ENCODE measurements at places on chromosomes 11 and 22.

- DNase-seq, result no peak
Measured at GRCh38 chr11:68206211-68206610, 6.9 kb downstream of the KMT5B start.

DNA sequence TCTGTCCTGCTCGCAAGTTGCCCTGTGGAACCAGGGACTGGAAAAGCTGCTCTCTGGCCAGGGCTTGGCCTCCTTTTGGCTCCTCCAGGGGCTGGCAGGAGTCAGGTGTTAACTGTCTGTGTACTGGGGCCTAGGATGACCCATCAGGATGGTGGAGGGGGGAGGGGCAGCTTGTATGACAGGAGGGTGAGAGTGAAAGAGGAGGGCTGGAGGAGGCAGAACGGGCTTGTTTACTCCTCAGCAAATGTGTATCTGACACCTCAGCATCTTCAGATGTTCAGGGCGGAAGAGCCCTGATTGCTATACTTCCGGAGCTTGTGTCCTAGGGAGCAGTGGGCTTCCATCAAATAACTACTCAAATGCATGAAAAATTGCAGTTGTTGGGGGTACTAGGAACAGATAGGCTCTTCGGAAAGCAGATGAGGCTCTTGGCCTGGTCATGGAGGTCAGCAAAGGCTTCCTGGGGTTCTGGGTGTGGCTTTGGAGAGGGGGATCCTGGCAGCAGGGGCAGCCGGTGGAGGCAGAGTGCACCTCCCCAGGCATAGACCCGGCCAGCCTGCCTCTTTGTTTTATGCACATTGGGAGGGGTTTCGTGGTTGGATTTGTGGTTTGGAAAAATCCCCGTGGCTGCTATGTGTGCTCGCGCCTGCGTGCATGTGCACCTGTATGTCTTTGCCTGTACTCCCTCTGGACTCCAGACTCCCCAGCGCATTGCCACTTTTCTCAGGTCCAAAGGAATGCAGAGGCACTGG is 31.2 kb downstream of the CD82 start:
- no peak for DNase-seq

DNA sequence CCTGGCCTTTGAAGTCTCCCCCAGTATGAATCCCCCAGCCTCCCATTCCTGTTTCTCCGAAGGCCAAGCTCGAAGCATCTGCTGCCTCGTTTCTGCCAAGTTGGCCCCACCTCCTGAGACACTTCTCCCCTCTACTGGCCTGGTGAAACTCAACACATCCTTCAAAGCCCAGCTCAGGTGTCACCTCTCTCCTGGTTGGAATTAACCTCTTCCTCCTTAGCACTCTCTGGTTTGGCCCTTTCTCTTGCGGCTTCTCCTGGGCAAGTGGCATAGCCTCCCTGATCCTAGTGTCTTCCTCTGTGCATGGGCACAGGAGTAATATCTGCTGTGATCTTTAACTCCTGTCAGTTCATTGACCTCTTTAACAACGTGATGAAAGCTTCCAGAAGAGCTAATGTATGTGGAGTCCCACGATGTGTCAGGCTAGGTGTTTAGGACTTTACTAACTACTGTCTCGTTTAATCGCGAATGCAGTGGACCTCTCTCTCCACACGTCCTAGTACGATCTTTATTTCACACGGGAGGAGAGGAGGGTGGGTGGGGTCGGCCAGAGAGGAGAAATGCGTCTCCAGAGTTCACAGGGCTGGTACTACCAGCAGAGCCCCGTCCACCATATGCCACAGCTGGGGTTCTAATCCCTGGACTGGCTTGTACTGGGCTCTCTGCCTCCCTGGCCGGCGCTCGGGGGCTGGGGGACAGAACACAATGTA is 826 bp upstream of the PTPRJ start:
- no peak for DNase-seq

DNA sequence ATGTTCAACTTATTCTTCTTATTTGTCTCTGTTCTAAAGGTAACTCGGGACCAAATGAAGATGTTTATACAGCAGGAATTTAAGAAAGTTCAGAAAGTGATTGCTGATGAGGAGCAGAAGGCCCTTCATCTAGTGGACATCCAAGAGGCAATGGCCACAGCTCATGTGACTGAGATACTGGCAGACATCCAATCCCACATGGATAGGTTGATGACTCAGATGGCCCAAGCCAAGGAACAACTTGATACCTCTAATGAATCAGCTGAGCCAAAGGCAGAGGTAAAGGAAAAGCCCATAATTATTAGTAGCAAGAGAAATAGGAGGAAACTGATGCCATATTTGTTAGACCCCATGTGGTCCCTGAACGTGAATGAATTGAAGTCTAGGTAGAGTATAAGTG is 63.3 kb downstream of the TRIM44 start:
- no peak for DNase-seq

DNA sequence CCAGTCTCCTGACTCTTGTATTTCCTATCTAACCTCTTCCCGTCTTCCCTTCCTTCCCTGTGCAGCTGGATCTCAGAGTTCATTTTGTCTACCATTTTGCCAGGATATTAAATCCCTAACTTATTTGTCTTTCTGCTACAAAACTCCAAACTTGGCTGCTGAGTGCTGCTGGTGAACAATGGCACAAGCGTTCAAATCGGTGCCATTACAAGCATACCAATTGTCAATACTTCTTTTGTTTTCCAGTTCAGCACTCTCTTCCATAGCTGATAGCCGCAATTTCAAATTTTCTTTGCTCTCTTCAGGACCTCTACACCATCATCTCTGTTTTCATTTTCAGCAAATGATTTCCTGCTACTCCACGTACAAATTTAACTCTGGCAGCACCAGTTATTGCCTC is 13.4 kb downstream of the IL18 start:
- DNase-seq, result no peak

DNA sequence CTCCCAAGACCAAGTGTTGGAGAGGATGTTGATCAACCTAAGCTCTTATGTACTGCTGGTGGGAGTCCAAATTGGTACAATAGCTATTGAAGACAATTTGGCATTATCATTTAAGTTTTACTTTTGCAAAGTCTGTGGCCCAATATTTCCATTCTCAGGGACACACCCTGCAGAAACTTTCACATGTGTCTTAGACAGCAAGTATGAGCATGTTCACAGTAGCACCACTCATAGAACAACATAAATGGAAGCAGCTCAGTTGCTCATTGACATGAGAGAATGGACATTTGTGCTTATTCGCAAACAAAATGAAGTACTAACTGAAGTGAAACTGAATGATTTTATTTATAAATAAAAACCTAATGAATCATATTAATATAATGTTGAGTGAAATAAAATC is 135.5 kb downstream of the NOX4 start:
- DNase-seq, result no peak

DNA sequence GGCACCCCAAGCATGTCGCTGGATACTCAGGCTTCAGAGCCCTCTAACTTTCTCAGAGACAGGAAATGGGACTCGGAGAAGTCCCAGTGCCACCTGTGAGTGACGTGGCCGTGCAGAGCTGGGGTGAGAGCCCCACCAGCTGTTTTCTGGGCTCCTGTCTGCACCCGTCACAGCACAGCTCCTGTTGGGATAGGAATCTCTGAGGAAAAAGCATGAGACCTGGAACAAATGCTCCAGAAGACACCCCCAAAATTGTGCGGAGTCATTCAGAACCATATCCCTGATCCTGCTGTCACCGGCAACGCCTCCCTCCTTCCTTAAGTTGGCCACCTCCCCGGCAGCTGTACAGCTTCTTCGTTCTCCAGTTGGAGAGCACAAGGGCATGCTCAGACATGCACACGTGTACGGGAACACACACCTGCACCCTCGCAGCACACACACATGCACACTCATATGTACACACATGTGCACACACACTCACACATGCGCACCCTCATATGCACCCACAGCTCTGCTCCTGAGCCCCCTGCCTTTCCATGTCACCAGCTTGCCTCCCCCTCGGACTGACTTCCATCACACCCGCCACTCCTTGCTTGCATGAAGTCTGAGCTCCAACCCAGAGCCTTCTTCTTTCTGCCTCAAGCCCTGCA is 1430.0 kb downstream of the BRD1 start:
- DNase-seq, result no peak

GRCh38 chr11:7904917-7905316 is 26.2 kb downstream of the OR10A6 start:
- no peak for DNase-seq

DNA sequence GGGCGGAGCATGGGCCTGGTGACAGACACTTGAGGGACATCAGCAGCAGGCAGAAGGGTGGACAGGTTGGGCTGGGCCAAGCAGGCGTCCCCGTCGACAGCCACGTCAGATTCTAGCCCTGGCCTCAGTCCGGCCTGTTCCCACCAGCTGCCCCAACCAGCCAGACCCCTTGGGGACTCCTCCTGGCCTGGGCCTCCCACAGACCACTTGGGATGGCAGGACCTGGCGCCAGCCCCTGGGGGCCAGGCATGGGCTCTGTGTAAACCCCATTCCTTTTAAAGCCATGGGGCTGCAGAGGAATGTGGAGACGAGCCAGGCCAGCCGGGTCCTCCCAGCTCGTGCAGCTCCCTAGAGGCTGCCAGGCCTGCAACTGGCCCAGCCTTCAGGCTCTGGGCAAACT is 4.7 kb upstream of the SUSD2 start:
- DNase-seq, result no peak

DNA sequence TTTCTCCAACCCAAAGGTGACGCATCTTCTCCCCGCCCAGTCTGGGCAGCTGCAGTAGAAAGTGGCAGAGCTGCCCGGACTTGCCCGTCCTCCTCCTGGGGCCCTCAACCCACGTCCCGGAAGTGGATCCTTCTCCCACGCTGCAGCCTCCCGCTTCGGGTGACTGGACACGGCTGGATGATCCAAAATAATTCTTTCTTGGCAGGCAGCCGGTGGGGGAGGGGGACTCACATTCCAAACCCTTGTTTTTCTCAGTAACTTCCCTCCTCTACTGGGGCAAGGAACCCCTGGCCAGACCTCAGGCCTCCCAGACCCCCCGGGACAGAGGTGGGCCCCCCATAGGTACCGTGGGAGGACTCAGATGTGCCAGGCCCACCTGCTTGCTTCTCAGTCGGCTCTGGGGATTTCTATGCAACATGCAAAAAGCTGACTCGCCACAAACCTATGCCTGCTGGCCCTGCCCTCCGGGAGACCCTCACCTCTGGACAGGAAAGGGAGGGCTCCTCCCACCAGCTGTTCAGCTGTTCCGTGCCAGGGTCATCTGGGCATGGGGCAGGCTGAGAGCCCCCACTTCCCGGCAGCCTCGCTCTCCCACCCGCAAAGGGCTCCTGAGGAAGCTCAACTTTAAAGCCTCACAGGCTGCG is 1.4 kb downstream of the PLXNB2 start:
- DNase-seq, result no peak

- DNase-seq, result no peak
Measured at GRCh38 chr22:46012182-46012880, 35.4 kb upstream of the WNT7B start.

- DNase-seq, result no peak
Measured at GRCh38 chr11:80388536-80388935, 947.7 kb upstream of the TENM4 start.

DNA sequence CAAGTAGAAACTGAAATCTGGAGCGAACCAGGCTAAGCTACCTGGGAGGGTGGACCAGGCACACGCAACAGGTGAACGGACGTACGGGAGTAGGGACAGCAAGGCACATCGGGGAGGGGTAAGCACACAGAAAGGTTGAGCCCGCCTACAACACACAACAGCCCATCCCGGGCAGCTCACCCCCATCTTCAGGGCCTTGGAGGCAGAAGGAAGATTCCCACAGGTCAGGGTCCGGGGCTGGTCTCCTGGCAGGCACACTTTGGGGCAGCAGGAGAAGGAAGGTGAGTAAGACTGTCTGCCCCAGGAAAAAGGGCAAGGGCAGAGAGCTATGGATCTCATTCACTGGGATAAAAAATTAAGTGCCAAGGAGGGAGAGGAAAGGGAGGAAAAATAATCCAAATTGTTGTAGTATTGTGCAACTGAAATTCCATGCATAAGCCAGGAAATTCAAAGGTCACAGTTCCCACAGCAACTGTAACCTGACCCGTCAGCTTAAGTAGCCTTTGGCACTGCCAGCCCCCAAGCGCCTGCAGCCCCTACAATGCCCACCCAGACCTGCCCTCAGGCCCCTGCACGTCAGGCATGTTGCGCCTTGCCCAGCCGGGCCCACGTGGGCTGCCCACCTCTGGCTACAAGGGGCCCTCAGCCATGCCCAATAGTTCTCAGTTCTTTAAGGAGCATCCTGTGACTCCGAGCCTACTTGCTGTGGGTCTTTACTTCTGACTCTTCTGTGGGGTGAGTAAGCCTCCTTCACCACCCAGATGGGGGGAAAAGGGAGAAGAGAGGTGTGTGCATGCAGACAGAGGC is 51.8 kb downstream of the MICAL3 start:
- DNase-seq, result no peak

DNA sequence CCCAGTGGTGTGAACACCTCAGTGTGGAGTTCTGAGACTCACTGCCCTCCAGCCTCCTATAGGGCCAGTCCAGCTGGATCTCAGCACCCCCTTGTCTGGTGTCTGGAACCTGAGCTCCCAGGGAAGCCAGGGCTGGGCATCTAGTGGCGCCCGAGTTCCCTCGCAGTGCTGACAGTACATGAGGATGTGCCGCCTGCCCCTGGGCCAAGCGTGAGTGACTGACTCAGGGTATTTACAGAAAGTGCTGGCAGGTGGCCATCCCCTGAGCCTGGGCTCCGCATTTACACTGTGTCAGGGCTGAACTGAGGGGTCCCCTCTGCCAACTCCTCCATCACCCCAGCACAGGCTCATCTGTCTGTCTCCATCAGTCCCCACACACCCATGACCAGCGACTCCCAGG is 185.3 kb downstream of the BRD1 start:
- DNase-seq, result no peak

GRCh38 chr22:49500942-49501395 is 326.7 kb downstream of the BRD1 start:
- no peak for DNase-seq
